ENCODE measurements at places on chromosomes 6 and 20. TPM values are rescaled to one million over a fixed set of nuclear protein-coding genes. Genes with fewer than 3 reads are reported as not detected.

ANKEF1 gene
- 1.1 TPM for polyA plus RNA-seq

GRCh38 chr20:63892402-63892801 is 2.5 kb upstream of the DNAJC5 start:
- DNase-seq: no peak

- no peak for DNase-seq
Measured at GRCh38 chr6:34697904-34698559, 1.5 kb upstream of the ILRUN start.

CD93 gene
- 59.0 TPM for polyA plus RNA-seq

GRCh38 chr6:133641104-133641503 is 247.8 kb upstream of the TCF21 start:
- no peak for DNase-seq

- peak; percentile 83 for DNase-seq
Measured at GRCh38 chr6:149834513-149835481, 29.4 kb downstream of the LRP11 start.

RIN2 gene
- polyA plus RNA-seq: 21.5 TPM
